ENCODE measurements at places on chromosomes 1 and 21.

DNA sequence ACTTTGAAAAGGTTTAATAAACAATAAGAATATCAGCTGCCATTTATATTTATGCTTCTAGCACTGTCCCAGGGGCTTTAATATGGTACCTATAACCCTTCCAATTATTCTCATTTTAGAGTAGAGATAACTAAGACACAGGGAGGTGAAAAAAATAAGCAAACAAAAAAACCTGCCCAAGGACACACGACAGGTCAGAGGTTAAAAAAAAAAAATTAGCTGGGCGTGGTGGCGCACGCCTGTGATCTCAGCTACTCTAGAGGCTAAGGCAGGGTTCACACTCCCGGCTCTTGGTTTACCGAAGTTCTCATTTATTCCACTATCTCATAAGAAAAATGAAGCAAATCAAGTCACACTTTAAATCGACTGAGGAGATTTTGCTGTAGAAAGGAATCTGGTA, 34.7 kb upstream of the CNN3 start:
- no peak for DNase-seq

- no peak for DNase-seq
Observed at GRCh38 chr1:230431527-230431926, 5.4 kb upstream of the PGBD5 start.

- no peak for DNase-seq
Observed at GRCh38 chr1:227844320-227845146, 29.1 kb downstream of the PRSS38 start.

DNA sequence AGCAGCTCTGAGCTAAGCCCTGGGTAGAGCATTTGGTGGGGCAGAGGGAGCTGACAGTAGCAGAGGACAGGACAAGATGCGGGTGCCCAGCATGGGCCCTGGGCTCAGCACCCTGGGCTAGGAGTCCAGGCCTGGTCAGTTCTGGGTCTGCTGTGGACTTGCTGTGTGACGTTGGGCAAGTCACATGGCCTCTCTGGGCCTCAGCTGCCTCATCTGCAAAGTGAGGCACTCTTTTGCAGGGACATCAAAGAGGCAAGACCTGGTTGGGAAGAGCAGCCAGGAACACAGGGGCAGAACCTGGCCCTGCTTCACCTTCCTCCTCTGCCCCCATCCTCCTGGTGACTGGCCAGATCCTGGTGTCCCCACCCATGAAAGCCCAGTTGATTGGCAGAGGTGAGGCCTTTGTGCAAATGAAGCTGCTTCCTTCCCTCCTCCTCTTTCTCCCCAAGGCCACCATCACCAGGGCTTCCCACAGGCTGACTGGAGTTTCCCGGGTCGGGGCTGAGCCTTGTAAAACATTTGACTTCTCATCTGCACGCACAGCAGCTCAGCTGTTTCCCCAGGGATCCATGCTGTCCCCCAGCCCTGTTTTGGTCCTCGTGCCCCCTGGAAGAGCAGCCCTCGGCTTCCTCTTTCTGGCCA, 350.5 kb downstream of the MATN1 start:
- no peak for DNase-seq
